ENCODE measurements at places on chromosomes 5 and 9.

DNA sequence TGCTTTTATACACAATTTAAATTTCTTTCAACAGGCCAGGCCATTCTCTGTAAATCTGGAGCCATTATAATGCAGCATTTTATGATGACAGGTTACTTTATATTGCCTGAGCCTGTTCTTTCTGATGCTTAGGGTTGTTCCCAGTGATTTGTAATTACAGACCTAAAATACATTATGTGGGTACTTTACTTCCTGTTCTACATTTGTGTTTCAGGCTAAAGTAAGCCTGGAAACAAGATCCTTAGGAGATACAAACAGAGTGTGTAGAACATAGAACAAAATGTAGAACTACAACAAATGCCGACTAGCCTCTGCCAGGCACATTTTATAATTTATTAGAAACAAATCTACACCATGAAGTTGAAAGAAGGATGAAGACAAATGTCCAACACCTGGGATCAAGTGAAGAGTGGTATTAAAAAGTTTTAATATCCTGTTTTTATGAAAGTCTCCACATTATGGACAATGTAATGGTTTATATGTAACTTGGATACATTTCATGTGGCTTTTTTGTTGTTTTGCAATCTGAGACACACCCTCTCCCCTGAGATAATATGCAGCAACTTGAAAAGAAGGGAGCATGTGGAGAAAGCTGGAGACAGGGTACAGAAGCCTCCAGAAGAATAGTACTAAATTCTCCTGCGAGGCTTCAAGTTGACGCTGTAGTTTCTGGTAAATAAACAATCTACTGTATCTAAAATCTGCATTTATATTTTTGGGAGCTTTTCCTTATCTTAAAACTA is 46.9 kb downstream of the VCAN start:
- DNase-seq = no peak

GRCh38 chr5:38796742-38797108 is 49.1 kb upstream of the OSMR start:
- no peak for DNase-seq

DNA sequence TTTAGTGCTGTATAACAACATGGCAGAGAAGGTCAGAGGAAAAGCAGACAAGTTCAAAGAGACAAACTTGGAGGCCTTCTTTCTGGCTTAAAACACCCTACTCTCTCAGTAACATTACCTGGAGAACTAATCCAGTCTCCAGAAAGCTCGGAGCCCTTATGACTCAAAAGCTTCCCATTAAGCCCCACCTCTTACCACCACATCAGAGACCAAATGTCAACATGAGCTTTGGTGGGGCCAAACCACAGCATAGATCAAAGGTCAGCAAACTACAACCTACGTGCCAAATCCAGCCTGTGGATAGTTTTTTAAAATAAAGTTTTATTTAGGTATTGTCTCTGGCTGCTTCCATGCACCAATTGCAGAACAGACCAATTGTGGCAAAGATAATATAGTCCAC is 589.9 kb downstream of the DNAH5 start:
- DNase-seq = no peak

DNA sequence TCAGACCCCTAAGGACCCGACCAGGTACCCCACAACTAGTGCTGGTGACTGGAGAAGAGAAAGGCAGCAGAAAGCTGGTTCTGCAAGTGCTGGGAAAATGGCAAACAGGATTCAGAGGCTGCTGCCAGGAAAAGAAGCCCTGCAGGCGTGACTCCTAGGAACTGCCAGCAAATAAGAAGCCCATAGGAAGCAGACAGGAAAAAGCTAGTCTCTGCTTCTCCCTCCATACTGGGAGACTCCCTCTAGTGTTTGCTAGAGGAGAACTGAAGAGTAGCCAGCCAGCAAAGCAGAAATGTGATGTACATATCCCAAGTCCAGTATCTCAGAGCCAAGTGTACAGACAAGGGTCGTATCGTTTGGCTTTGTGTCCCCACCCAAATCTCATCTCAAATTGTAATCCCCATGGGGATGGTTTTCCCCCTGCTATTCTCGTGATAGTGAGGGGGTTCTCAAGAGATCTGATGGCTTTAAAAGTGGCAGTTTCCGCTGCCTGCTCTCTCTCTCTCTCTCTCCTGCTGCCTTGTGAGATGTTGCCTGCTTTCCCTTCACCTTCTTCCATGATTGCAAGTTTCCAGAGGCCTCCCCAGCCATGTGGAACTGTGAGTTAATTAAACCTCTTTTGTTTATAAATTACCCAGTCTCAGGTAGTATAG is 38.1 kb upstream of the TUSC1 start:
- DNase-seq = peak; percentile 45

Measured in KBM-7 (cell line).